ENCODE measurements at places on chromosomes 1 and 21.
A peak's percentile ranks its signal among the peaks of the same experiment; 100 is the strongest.

DNA sequence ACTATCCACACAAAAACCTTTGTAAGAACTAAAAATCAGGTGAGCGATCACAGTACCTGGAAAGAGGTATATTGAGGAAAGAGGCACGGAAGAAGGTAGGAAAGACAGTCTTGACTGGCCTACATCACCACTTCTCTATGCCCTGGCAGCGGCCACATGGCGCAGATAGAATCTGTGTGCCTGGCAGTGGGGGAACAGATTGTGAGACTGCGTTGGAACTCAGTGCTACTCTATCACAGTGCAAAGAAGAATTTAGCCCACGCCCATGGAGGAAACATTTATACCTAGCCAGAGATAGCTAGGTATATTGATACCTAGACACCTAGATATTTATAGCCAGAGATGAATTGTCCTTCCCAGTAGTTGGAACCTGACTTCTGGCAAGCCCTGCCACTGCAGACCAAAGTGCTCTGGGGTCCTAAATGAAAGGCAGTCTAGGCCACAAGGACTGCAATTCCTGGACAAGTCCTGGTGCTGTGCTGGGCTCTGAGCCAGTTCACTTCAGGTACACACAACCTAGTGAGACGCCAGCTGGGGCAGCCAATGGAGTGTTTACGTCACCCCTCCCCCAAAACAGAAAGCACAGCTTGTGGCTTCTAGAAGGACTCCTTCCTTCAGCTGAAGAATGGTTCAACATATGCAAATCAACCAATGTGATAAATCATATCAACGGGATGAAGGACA, 51.9 kb downstream of the DHX9 start:
- DNase-seq = no peak

DNA sequence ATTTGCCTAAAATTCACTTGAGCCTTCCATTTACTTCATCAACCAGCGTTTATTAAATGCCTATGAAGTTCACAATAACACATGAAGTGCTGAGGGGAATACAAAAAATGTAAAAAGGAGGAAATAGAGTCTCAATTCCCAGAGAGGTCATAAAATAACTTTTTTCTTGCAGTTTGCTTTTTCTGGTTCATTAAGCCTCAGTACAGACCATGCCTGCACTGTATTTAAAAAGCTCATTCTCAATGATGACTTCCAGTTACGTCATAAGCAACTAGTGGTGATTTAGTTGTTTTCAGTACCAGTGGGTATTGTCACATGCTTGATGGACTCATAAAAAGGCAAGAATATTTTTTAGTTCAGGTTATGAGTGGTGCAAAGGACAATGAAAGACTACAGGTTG, 160.1 kb upstream of the UBE2U start:
- no peak for DNase-seq

GRCh38 chr1:59640851-59641250, 173.9 kb upstream of the HOOK1 start:
- no peak for DNase-seq

DNA sequence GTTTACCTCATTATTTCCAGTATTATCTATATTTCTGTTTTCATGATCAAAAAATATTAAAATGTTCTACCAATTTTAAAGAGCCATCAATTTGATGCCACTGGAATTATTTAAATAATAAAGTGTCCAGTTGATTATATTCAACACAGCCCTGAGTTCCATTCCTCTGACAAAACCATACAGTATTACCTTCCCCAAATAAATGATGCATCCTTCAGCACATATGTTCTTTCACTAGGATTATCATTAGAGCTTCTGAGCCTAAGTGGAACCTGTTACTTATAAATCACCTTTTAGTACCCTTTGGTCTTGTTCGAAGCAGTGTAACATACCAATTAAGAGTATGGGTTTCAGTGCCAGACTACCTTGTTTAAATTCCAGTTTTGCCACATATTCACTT, 17.3 kb upstream of the PLEKHO1 start:
- DNase-seq = no peak

DNA sequence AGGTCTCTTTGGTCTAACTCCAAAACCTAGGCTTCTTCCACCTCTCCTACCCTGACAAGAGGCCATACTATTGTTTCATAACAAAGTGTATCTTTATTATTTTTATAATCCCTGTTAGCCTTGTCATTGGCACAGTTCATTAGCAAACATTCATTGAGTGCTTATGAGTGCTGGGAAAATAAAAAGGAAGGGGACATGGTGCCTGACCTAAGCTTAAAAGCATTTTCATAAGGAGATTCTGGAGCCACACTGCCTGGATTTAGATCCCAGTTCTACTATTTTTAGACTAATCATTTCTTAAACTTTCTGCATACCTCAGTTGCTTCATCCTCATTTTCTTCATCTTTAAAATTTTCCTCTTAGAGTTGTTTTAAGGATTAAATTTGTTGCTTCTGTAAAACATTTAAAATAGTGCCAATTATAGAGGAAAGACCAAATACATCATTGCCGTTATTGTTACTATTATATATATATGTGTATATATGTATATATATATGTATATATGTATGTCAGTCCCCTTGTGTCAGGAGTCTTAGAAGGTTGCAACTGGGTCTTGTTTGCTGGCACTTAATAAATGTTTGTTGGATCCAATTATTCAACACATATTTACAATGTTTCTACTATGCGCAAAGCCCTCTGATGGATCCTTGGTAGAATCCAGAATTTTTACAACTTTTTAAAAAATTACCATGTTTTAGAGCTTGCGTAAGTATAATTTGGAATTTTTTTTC, 250.9 kb upstream of the SGIP1 start:
- DNase-seq = no peak

DNA sequence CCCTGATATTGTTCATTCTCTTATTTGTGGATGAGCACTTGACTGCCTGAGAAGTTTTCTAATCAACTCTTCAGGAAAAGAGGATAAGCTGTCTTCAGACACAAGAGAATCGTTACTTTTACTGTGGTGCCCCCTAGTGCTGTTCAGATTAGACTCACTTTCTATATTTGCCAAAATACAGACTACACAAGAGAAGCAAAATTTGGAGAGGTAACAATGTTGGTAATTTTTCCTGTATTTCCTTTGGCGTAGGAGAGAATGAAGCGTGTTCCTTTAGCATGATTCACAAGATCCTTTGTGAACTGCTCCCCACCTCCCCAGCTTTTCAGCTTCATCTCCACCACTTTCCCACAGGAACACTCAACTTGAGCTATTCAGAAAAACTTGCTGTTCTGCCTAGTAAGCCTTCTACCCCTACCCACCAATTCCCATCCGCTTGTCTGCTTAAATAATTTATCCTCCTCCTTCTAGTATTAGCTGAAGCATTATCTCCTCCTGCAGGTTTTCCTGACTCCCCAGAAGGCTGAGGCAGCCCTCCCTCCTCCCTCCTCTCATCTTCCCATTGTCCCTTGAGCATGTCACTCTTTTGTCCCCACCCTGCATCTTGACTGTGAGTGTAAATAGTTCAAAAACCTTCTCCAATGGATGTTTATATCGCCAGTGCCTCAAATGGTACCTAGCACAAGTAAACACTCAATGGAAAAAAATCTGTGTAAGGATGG, 4.5 kb downstream of the TNFSF4 start:
- peak; percentile 67 for DNase-seq

- no peak for DNase-seq
Measured at GRCh38 chr1:29634746-29635335, 398.5 kb downstream of the PTPRU start.

DNA sequence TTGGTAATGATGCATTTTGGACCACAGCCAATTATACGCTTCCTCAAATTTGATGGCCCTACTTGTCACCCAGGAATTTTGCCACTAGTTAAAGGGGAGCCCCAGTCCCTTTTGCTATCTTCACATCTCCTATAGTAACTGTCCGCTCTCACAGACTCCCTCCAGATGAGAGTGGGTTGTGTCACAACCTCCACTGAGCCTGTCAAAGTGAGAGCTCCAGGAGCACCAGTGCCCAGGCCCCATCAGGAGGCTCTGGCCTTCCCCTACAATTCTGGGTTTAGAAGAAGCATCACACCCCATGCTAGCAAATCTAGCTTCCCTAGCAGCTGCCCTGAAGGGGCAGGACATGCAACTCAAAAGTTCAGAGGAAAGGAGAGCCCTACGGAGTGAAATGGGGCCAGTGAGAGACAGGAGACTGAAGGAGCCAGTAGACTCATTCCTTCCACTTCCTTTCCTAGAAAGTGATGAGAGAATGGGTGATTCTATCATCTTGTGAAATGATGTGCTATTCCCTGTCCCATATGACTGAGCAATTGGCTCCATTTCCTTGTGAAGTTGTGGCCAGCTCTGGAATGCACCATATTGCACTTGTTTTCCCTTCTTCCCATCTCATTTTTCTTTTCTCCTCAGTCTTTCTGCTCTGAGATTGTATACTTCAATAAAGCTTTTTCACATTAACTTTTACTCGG, 541.3 kb downstream of the DPYD start:
- DNase-seq = no peak

GRCh38 chr1:226535666-226536065, 12.9 kb upstream of the STUM start:
- no peak for DNase-seq

GRCh38 chr1:91053630-91054029, 31.8 kb upstream of the ZNF644 start:
- DNase-seq = no peak

DNA sequence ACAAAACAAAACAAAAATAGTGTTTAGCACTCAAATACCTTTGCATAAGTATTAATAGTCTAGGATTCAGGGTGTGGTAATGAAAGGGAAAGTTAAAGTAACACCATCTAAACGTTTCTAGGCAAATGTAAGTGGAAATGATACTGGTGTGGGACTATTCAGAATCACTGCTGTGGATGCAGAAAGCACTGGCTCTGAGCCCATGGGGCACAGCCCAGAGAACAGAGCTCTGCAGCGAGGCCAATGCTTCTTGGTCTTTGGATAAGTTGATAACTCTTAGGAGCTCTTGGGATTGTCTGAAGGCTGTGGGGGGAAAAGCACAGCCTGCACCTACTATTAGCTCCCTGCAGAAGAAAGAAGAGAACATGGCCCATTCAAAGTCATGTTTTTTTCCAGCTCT, 21.4 kb upstream of the DNM3 start:
- DNase-seq = no peak

GRCh38 chr1:93623875-93624274, 57.8 kb downstream of the BCAR3 start:
- no peak for DNase-seq

All from activated CD4-positive, alpha-beta T cell treated with anti-CD3 and anti-CD28 coated beads, Interleukin-2, amount 10 ng/mL, durations not matched to agents 24 days and 14 days (primary cell).